ENCODE measurements at places on chromosomes 7 and 10. TPM values are rescaled to one million over a fixed set of nuclear protein-coding genes. Genes with fewer than 3 reads are reported as not detected.
A peak's percentile ranks its signal among the peaks of the same experiment; 100 is the strongest.

DNA sequence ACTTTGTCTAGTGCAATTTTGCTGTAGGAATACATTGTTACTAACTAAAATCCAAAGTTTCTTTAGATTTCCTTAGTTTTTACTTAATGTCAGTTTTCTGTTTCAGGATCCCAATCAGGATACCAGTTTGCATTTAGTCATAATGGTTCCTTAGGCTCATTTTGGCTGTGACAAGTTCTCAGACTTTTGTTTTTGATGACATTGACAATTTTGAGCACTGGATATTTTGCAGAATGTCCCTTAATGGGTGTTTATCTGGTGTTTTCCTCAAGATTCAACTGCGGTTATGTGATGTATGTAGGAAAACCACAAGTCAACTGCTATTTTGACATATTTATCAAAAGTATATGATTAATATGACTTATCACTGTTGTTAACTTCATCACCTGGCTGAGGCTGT lies 482.6 kb downstream of the PCDH15 start:
- H3K27ac ChIP-seq = no peak overlapping the region
- H3K4me3 ChIP-seq = no peak overlapping the region
- no peak for DNase-seq
- no peaks in the 10 kb centered on the region for H3K27me3 ChIP-seq
- no peaks in the 10 kb centered on the region for H3K36me3 ChIP-seq
- H3K4me1 ChIP-seq = no peaks in the 10 kb centered on the region

DNA sequence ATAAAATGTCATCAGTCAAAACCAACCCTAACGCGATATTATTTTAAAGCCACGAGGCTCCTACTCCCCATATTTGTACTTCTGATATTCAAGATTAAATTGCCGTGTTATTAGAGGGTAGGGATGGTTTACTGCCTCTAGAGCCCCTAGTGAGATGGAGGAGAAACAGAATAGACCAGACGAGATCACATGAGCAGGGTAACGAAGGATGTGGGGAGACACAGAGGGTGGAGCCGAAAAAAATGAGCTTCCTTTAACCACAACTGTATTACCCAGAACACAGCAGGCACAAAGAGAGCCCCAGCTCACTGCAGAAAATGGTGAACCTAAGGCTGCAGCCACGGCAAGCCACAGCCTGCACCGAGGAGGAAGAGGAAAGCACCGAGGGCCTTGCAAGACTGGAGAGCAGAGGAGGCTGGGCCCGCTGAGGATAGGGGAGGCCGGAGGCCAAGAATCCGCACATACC lies 14.3 kb downstream of the ZC3HAV1 start:
- no peaks in the 10 kb centered on the region for H3K4me1 ChIP-seq
- H3K27me3 ChIP-seq = no peaks in the 10 kb centered on the region
- no peaks in the 10 kb centered on the region for H3K36me3 ChIP-seq
- H3K27ac ChIP-seq = no peak overlapping the region
- DNase-seq = no peak

DNA sequence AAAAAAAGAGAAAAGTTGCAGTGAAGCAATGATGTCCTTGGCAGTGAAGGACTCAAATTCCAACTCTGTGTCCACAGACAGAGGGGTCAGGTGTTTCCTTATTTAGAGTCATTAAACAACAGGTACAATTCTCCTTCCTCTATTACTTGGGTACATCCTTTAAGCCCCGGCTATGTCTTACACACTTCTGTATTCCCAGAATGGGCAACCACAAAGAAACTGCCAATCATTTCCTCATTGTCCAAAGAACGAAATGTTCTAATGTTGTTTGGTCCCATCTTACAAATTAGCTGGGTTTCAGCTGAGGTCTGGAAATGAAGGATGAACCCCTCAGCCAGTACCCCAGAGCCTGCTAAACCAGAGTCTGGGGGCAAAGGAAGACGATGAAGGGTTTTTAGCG lies 59.5 kb downstream of the GRB10 start:
- H3K4me3 ChIP-seq = no peak overlapping the region
- H3K27ac ChIP-seq = no peak overlapping the region
- H3K4me1 ChIP-seq = peaks cover 14% of the 10 kb centered on the region
- peaks cover 8% of the 10 kb centered on the region for H3K36me3 ChIP-seq
- DNase-seq = no peak
- H3K27me3 ChIP-seq = no peaks in the 10 kb centered on the region

DNA sequence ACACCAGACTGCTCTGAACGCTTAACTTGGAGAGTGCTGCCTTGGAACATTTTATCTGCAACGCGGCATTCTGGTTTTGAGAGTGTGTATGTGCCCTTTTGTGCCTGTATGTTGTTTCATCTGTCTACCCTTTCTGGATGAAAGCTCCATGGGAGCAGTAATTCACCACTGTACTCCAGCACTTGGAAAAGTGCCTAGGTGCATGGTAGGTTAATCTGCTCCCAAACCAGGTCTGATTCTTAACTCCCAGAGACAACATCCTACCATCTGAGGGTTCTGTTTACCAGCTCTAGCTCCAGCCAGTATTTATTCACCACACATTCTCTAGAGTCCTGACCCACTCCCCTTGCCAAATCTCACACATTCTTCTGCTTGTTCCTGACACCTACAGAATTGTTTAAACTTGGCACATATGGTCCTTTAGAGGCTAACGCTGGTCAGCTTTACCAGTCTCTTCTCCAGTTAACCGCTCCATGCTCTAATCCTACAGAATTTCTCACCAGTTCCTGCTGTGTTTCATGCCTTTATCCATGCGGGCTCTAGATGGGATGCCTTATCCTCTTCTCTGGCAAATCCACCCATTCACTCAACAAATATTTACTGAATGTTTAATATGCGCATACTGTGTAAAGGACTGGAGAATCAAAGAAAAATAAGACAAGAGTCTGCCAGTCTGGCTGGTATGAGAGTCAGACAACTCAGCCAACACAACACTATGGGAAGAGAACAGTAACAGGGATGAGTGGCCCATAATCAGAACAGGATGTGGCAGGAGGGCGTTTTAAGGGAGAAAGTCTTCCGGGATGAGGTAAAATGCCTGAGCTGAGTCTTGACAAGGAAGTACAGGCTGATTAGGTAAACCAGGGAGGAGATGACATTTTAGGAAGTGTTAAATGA lies 46.3 kb downstream of the MTPN start:
- H3K36me3 ChIP-seq = no peaks in the 10 kb centered on the region
- no peaks in the 10 kb centered on the region for H3K4me1 ChIP-seq
- no peak overlapping the region for H3K27ac ChIP-seq
- H3K27me3 ChIP-seq = no peaks in the 10 kb centered on the region
- DNase-seq = peak; percentile 12
- H3K4me3 ChIP-seq = no peak overlapping the region

GRCh38 chr7:19674266-19674960 lies 34.4 kb downstream of the POLR1F start:
- H3K27me3 ChIP-seq = no peaks in the 10 kb centered on the region
- no peak for DNase-seq
- H3K27ac ChIP-seq = no peak overlapping the region
- H3K4me1 ChIP-seq = no peaks in the 10 kb centered on the region
- H3K4me3 ChIP-seq = no peak overlapping the region
- no peaks in the 10 kb centered on the region for H3K36me3 ChIP-seq

DNA sequence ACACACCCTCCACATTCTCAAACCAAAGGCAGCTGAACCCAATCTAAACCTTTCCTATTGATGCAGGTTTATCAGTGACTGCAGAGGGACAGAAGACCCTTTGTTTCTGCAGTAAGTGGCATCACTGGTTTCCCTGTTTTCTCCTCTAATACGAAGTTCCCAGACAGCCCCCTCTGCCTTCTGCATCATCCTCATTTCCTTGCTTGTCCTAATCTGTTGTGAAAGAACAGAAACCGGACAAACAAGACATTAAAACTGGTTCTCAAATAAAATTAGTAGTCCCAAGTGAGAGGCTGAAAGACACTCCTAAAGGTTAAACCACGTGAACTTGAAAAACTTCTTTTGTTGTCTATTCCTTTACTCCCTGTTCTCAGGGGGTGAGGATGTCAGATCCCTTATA lies 10.1 kb upstream of the ADRB1 start:
- H3K27me3 ChIP-seq = peaks cover 1% of the 10 kb centered on the region
- no peak overlapping the region for H3K27ac ChIP-seq
- H3K4me1 ChIP-seq = no peaks in the 10 kb centered on the region
- no peaks in the 10 kb centered on the region for H3K36me3 ChIP-seq

- no peak for DNase-seq
- H3K27ac ChIP-seq = no peak overlapping the region
- H3K27me3 ChIP-seq = no peaks in the 10 kb centered on the region
- H3K4me3 ChIP-seq = no peak overlapping the region
- H3K36me3 ChIP-seq = no peaks in the 10 kb centered on the region
Observed at GRCh38 chr10:77296534-77297392, 340.8 kb downstream of the KCNMA1 start.

DNA sequence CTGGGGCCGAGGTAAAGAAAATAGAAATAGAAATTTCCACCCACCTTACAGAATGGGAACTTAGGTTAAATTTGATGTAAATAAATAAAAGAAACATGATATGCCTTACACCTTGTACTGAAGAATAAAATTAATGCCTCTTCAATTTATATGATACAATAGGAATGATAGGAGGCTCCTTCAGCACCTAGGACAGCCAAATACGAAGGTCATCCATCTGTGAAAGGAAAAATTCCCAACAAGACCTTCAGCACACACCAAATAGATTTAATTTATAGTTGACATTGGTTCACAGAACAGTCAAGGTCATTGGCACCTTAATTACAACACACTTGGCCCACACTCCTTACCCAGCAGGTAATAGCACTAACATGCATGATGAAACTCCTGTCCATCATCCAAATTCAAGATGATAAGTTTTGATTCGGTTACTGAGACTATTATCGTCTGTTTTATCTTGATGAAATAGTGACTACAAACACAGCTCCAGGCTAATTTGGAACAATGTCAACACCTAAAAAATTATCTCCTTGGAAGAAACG lies 250.9 kb downstream of the SNX13 start:
- no peaks in the 10 kb centered on the region for H3K27me3 ChIP-seq
- no peak overlapping the region for H3K27ac ChIP-seq
- H3K4me1 ChIP-seq = no peaks in the 10 kb centered on the region
- DNase-seq = no peak

- no peak overlapping the region for H3K27ac ChIP-seq
- no peaks in the 10 kb centered on the region for H3K36me3 ChIP-seq
- no peak overlapping the region for H3K4me3 ChIP-seq
- H3K27me3 ChIP-seq = no peaks in the 10 kb centered on the region
Observed at GRCh38 chr7:106870983-106871410, 5.9 kb downstream of the PIK3CG start.

GRCh38 chr10:1670541-1671365 lies 66.6 kb downstream of the ADARB2 start:
- no peak for DNase-seq
- no peak overlapping the region for H3K27ac ChIP-seq
- peaks cover 6% of the 10 kb centered on the region for H3K36me3 ChIP-seq
- no peaks in the 10 kb centered on the region for H3K27me3 ChIP-seq
- H3K4me3 ChIP-seq = no peak overlapping the region

- H3K27me3 ChIP-seq = no peaks in the 10 kb centered on the region
- H3K4me1 ChIP-seq = no peaks in the 10 kb centered on the region
- DNase-seq = no peak
- H3K36me3 ChIP-seq = no peaks in the 10 kb centered on the region
Observed at GRCh38 chr10:4011136-4011812, 226.3 kb upstream of the KLF6 start.

DNA sequence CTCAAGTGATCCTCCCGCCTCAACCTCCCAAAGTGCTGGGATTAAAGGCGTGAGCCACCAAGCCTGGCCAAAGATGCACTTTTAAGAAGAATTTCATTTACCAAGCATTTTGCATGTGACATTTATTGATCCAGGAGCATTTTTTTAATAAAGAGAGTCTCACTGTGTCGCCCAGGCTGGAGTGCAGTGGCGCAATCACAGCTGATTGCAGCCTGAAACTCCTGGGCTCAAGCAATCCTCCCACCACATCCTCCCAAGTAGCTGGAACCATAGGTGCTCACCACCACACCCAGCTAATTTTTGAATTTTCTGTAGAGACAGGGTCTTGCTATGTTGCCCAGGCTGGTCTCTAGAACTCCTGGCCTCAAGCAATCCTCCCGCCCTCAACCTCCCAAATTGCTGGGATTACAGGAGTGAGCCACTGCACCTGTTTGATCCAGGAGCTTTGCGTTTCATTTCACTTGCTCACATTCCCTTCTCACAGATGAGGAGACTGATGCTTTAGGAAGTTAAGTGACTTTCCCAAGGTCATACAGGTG lies 4.4 kb upstream of the TBL2 start:
- no peak overlapping the region for H3K4me3 ChIP-seq
- H3K36me3 ChIP-seq = no peaks in the 10 kb centered on the region
- H3K27me3 ChIP-seq = no peaks in the 10 kb centered on the region
- H3K27ac ChIP-seq = no peak overlapping the region
- DNase-seq = no peak

DNA sequence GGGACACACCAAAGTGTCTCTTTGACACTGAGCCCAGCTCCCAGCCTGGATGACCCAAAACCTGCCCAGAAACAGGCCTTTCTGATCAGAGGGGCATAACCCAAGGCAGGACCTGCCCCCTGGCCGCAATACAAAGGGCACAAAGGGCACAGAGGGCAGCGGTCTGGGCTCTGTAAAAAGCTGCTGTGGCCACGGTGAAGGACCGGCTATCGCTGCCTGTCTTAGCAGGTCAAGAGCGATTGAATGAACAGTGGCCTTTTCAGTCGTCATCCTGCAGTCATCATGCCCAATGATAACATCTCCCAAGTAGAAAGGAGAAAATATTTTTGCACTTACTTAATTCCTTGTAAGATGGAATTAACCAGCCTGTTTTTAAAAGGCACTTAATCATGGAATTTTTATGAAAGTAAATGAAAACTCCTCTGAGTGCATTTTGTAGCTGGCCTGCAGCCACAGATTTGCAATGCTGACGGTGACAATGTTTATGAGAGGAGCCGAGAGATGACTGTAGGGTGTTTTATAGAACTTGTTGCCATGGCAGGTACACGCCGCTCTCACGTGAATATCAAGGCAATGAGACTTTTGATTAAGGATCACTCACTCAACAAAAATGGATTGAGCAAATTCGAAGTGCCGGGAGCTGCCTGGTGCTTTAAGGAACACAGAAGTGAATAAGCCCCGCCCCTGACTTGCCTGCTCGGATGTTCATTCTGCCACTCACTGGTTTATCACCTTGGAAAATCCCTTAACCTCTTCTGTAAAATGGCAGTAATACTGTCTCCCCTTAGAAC lies 47.3 kb upstream of the BHLHA15 start:
- H3K36me3 ChIP-seq = peaks cover 19% of the 10 kb centered on the region
- H3K27me3 ChIP-seq = no peaks in the 10 kb centered on the region
- H3K27ac ChIP-seq = no peak overlapping the region

GRCh38 chr10:17386616-17387075 lies 67.7 kb downstream of the ST8SIA6 start:
- H3K27me3 ChIP-seq = no peaks in the 10 kb centered on the region
- H3K27ac ChIP-seq = no peak overlapping the region
- DNase-seq = no peak
- H3K36me3 ChIP-seq = no peaks in the 10 kb centered on the region
- H3K4me1 ChIP-seq = no peaks in the 10 kb centered on the region
- no peak overlapping the region for H3K4me3 ChIP-seq

- H3K27me3 ChIP-seq = no peaks in the 10 kb centered on the region
- H3K27ac ChIP-seq = no peak overlapping the region
- H3K4me1 ChIP-seq = peaks cover 25% of the 10 kb centered on the region
- no peak for DNase-seq
- no peak overlapping the region for H3K4me3 ChIP-seq
Observed at GRCh38 chr10:131230641-131231322, 80.7 kb downstream of the TCERG1L start.

EBLN1 gene
- polyA plus RNA-seq = not detected

CCDC146 gene
- 27.0 TPM for polyA plus RNA-seq

HPSE2 gene
- 1.1 TPM for polyA plus RNA-seq

EBF3 gene
- 166 TPM for polyA plus RNA-seq

PGAM2 gene
- 13.3 TPM for polyA plus RNA-seq

TLX1 gene
- polyA plus RNA-seq = not detected

SHH gene
- polyA plus RNA-seq = 4.3 TPM

GRM3 gene
- 28.4 TPM for polyA plus RNA-seq

EPO gene
- 0.44 TPM for polyA plus RNA-seq
